ENCODE measurements at places on chromosomes 5 and 9.

GRCh38 chr9:133973111-133973790 is 18.9 kb downstream of the VAV2 start:
- DNase-seq = no peak

DNA sequence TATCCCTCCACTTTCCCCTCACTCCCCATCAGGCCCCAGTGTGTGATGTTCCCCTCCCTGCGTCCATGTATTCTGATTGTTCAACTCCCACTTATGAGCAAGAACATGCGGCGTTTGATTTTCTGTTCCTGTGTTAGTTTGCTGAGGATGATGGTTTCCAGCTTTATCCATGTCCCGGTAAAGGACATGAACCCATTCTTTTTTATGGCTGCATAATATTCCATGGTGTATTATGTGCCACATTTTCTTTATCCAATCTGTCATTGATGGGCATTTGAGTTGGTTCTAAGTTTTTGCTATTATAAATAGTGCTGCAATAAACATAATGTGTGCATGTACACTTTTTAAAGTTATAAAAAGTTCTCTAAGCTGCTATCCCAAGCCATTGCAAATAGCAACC is 75.6 kb downstream of the ERBIN start:
- DNase-seq = no peak

DNA sequence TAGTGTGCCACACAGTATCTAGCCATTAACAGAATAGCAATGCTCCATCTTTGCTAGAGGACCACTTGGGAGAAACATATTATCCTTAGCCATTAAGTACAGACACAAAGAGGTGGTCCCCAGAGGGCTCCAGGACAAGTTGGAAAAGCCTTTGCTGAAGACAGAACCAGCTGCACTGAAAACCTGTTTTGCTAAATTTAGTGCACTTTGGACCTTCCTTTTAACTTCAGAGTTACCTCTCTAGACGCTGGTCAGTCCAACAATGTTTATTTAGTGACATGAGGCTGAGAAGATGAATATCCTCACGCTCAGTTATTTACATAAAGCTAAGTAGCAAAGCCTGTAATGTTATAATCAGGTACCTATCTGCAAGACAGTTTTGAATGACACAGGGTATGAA is 265.0 kb upstream of the ZNF608 start:
- DNase-seq = no peak

DNA sequence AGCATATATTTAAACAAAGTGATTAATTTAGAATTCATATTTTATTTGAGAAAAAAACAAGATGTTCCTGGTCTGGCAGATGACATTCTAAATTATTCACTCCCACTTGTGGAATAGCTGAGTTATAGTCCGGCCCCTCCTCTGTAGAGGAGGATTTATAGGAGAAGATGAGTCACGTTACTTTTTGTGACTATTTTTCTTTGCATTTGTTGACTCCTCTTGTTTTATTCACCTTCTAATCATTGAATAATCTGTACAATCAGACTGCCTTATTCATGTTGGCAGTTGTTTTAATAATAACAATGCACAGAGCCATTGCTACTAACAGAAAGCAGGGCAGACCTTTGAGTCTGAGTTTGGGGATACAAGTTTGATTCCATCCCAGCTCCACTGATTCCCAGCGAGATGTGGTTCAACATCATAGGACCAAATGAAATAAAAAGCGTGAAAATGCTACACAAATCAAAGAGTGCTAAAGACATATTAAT is 23.2 kb downstream of the DOCK8 start:
- DNase-seq = no peak

- DNase-seq = no peak
Observed at GRCh38 chr5:37988454-37989046, 148.7 kb upstream of the GDNF start.

- no peak for DNase-seq
Observed at GRCh38 chr9:84604223-84604622, 65.3 kb upstream of the NTRK2 start.
